ENCODE measurements at places on chromosomes 7 and 10. TPM values are rescaled to one million over a fixed set of nuclear protein-coding genes. Genes with fewer than 3 reads are reported as not detected.

DNA sequence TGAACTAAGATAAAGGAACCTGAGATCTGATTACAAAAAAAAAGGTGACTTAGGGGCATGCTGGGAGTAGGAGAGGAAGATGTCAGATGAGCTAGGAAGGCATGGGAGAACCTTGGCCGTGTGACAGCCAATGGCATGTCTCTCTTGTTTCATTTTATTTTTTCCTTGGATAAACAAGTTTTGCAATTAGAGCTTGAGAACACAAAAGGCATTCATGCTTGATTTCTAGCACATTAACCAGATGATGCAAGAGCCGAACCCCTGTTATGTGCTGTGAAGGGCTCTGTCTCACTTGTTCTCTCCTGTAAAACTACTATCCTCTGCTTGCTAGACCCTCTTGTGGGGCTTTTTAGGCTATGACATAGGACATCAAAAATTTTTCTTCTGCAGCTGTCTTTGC lies 134.3 kb upstream of the ASAH2 start:
- H3K27ac ChIP-seq: no peak overlapping the region
- H3K4me3 ChIP-seq: no peak overlapping the region
- no peak for DNase-seq
- H3K27me3 ChIP-seq: no peaks in the 10 kb centered on the region
- H3K4me1 ChIP-seq: no peaks in the 10 kb centered on the region

DNA sequence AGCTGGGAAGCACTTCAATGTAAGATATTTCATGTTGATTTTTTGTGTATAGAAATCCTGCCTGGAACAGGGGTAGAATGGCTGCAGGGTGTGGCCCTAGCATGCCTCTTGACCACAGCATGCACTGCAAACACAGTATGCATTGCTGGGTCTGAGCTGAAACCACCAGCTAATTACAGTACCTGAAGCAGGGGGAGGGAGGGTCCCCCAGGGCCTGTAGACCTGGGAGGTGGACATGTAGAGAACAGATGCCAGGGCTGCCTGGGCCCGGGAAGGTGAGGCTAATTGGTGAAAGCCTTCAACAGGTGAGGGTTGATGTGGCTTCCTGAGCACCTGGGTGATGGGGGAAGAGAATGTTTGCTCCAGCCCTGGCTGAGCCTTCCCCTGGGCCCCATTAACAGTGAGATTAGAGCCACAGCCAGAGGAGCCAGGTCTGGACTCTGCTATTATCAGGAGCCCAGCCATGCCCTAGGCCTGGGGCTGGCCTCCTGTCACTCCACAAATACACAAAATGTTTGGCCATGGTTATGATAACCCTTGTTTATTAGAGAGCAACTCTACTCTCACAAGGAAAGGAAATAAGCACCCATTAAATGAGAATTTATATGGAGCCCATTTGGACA lies 83.3 kb downstream of the PLXNA4 start:
- H3K36me3 ChIP-seq: no peaks in the 10 kb centered on the region
- no peaks in the 10 kb centered on the region for H3K27me3 ChIP-seq
- H3K27ac ChIP-seq: no peak overlapping the region
- no peak overlapping the region for H3K4me3 ChIP-seq
- H3K4me1 ChIP-seq: no peaks in the 10 kb centered on the region

DNA sequence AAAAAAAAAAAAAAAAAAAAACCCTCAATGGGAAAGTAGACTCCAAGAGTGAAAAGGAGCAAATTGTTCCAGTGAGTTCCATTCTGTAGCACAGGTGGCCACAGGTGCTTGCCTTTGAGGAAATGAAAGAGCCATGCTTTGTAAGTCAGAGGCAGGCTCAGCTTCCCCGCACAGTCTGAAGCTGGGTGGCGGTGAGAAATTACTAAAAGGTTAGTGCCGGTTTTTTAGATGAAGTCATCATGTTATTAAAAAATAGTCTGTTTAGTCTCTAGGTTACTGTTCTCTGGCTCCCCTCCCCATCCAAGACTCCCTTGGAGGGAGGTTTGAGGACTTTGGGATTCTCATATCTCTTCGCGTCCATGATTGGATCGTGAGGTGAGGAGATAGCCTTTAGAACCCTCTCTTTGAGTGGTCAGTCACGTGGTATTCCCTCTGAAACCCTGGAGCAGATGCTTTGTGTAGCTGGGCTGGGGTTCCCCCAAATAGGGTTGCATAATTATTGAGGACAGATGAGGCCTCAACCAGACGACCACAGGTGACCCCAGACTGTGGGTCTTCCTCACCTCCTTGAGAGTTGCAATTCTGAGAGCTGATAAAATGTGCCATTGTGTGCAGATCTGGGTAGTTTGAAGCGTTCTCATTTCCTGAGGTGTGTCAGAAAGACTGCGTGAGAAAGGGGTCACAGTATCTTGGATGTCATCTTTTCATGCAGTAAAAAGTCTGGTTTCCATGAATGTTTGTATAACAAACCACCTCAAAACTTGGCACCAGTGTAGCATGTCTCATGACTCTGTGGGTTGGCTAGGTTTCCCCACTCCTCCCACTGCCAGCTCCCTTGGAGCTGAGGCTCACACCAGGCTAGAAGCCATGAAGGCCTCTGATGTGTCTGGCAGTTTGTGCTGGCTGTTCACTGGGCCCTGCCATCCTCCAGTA lies 27.1 kb downstream of the OGDH start:
- H3K27me3 ChIP-seq: no peaks in the 10 kb centered on the region
- H3K4me1 ChIP-seq: peaks cover 95% of the 10 kb centered on the region
- peak overlapping the region; percentile 59 for H3K27ac ChIP-seq

DNA sequence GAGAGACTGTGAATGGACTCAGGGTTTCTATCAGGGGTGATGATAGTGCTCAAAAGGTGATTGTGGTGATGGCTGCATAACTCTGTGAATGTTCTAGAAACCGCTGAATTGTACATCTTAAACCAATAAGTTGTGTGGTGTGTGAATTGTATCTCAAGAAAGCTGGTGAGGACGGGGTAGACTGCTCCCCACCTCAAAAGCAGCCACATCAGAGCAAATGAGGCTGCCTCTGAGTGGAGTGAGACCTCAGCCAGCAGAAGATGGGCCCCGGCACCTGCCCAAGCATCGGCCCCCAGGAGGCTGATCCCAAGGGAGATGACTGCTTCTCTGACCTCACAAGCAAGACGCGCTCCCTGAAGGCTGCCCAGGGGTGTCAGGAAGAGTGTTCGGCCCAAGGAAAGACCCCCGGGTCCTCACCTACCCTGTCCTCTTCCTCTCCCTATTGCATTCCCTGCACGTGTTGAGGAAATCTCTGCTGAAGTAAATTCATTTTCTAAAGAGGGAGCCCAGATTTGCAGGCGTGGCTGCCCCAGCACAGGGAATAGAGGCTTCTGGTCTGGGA lies 279.3 kb upstream of the SHH start:
- peak; percentile 0 for DNase-seq
- H3K27ac ChIP-seq: no peak overlapping the region
- no peaks in the 10 kb centered on the region for H3K27me3 ChIP-seq
- no peaks in the 10 kb centered on the region for H3K4me1 ChIP-seq
- H3K36me3 ChIP-seq: no peaks in the 10 kb centered on the region

BNIP3 gene
- total RNA-seq: 39.3 TPM

GRCh38 chr7:127911968-127912511 lies 119.2 kb downstream of the LRRC4 start:
- no peaks in the 10 kb centered on the region for H3K4me1 ChIP-seq
- peaks cover 5% of the 10 kb centered on the region for H3K36me3 ChIP-seq
- H3K27ac ChIP-seq: no peak overlapping the region

DNA sequence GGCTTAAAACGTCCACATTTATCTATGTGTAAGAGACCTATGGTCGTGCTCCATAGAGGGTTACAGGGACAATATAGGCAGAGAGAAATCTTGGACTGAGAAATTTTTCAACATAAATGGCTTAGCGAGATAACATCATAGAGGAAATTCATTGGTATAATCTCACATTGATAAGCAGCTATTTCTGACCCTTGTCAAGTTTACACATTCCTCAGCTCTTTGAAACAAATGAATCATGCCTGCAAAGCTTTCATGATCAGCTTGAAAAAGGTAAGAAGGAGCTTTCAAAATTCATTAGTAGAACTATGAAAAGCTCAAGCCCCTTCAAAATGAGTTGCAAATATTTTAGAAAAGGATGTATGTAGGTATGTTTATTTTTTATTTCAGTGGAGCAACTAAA lies 478.8 kb downstream of the NEBL start:
- no peaks in the 10 kb centered on the region for H3K27me3 ChIP-seq
- no peak overlapping the region for H3K27ac ChIP-seq
- no peaks in the 10 kb centered on the region for H3K4me1 ChIP-seq

SLC26A5 gene
- not detected for total RNA-seq

- no peak overlapping the region for H3K27ac ChIP-seq
- no peaks in the 10 kb centered on the region for H3K36me3 ChIP-seq
- no peaks in the 10 kb centered on the region for H3K27me3 ChIP-seq
- DNase-seq: no peak
- no peak overlapping the region for H3K4me3 ChIP-seq
- no peaks in the 10 kb centered on the region for H3K4me1 ChIP-seq
Measured at GRCh38 chr10:75708060-75708459, 276.6 kb downstream of the LRMDA start.

DNA sequence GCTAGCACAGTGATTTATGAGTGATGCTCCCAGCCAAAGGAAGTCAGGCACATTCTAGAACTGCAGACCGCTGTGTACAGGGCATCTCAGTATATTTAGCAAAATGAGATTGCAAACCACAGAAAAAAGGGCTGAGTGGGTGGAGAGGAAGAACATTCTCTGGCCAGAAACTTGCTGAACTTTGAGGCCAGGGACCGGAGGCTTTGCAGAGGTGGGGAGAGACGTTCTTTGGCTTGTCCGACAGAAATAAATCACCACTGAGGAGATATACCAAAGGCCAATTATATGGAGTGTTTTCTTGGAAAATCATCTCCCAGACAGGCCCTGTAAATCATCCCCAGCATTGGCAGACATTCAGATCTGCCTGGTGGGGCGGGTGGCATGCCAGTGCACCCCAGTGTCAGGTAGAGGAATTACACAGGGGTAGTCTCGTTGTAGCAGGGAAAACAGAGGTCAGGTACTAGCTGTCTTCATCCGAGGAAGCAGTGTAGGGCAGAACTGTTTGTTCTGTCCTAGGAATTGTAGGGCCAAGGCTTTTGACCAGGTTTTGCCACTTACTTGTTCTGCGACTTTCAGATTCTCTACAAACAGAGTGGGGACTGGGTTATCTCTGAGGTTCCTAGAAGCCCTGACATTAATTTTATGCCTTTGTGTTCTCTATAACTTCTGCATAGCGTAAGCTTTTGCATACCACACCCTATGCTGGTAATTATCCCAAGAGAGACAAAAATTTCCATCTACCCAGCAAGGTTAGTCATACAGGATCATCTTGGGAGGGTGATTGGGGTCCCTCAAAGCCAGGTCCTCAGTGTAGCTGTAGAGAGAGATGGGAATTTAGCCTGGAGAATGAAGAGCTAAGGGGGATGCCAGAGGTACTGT lies 655.6 kb downstream of the LRMDA start:
- H3K36me3 ChIP-seq: no peaks in the 10 kb centered on the region
- H3K4me1 ChIP-seq: no peaks in the 10 kb centered on the region
- no peaks in the 10 kb centered on the region for H3K27me3 ChIP-seq
- no peak overlapping the region for H3K27ac ChIP-seq
- H3K4me3 ChIP-seq: no peak overlapping the region

GRCh38 chr7:98840722-98841121 lies 29.1 kb downstream of the TMEM130 start:
- H3K36me3 ChIP-seq: no peaks in the 10 kb centered on the region
- H3K27me3 ChIP-seq: no peaks in the 10 kb centered on the region
- no peak overlapping the region for H3K27ac ChIP-seq
- DNase-seq: no peak

AGBL3 gene
- total RNA-seq: 2.9 TPM

DNA sequence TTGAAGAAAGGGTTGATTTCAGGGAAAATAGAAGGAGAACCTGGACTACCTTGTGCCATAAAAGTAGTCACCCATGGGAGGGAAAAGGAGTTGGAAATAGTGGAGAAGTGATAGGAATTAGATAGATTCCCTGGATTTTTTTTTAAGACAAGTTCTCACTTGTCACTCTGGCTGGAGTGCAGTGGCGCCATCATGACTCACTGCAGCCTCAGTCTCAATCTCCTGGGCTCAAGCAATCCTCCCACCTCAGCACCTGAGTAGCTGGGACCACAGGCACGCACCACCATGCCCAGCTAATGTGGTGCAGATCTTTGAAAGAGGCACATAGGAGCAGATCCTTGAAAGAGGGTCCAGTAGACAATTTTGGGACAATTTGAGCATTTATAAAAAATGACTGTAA lies 9.5 kb upstream of the BLNK start:
- H3K27me3 ChIP-seq: no peaks in the 10 kb centered on the region
- no peak overlapping the region for H3K4me3 ChIP-seq
- no peaks in the 10 kb centered on the region for H3K36me3 ChIP-seq
- H3K4me1 ChIP-seq: no peaks in the 10 kb centered on the region
- H3K27ac ChIP-seq: no peak overlapping the region
- DNase-seq: no peak

DNA sequence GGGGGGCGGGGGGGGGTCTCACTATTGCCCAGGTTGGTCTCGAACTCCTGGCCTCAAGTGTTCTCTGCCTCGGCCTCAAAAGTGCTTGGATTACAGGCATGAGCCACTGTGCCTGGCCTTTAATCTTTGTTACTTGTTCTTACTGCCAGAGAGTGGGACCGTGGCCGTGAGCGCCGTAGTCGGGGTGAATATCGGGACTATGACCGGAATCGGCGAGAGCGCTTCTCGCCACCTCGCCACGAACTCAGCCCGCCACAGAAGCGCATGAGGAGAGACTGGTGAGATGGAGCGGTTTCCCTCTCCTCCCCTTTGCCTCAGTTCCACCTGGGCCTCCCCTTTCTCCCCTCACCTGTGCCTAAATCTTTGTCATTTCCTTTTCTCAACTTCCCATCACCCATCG lies 6.2 kb downstream of the SRRT start:
- peaks cover 35% of the 10 kb centered on the region for H3K36me3 ChIP-seq
- H3K4me3 ChIP-seq: no peak overlapping the region
- H3K27me3 ChIP-seq: no peaks in the 10 kb centered on the region
- H3K4me1 ChIP-seq: peaks cover 10% of the 10 kb centered on the region
- no peak overlapping the region for H3K27ac ChIP-seq
- DNase-seq: no peak

DNA sequence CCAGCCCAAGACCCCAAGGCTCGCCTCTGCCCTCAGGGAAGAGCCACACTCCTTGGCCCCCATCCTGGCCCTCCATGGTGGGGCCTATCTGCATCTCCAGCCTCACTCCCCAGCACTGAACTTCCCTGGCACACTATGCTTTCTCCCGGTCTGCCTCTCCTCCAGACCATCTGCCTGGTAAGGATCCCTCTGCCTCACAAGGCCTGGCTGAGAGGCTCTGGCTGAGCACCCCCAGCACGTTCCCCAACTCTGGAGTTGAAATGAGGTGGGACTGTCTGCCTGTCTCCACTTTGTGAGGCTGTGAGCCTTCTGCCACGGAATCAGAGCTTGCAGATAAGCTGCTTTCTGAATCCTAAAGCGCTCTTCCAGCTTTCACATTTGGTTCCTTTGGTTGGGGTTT lies 220.7 kb downstream of the TNS3 start:
- H3K27me3 ChIP-seq: no peaks in the 10 kb centered on the region
- H3K36me3 ChIP-seq: no peaks in the 10 kb centered on the region
- no peaks in the 10 kb centered on the region for H3K4me1 ChIP-seq
- DNase-seq: no peak

DNA sequence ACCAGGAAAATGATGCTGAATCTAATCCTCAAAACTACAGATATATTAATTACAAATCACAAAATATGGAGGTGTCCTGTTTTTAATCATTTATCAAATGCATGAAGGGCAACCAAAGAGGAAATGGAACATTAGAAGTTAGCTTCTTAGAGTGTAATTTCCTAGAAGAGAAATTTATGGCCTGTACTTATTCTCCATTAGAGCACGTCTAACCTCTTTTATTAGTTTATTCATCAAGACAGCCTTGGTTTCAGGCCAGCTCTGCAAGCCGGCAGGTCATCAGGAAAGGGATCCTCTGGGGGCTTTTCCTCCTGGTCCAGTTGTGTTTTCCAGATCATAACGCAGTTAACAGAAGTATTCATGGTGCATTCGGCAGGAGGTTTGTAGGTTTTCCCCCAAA lies 517.6 kb downstream of the KCNMA1 start:
- H3K4me3 ChIP-seq: no peak overlapping the region
- H3K27me3 ChIP-seq: no peaks in the 10 kb centered on the region
- H3K4me1 ChIP-seq: no peaks in the 10 kb centered on the region
- H3K36me3 ChIP-seq: no peaks in the 10 kb centered on the region
- H3K27ac ChIP-seq: no peak overlapping the region

Data from naive thymus-derived CD4-positive, alpha-beta T cell (primary cell).